Common myeloid progenitor, CD34-positive (primary cell): ENCODE measurements at places on chromosomes 16 and 17.

DNA sequence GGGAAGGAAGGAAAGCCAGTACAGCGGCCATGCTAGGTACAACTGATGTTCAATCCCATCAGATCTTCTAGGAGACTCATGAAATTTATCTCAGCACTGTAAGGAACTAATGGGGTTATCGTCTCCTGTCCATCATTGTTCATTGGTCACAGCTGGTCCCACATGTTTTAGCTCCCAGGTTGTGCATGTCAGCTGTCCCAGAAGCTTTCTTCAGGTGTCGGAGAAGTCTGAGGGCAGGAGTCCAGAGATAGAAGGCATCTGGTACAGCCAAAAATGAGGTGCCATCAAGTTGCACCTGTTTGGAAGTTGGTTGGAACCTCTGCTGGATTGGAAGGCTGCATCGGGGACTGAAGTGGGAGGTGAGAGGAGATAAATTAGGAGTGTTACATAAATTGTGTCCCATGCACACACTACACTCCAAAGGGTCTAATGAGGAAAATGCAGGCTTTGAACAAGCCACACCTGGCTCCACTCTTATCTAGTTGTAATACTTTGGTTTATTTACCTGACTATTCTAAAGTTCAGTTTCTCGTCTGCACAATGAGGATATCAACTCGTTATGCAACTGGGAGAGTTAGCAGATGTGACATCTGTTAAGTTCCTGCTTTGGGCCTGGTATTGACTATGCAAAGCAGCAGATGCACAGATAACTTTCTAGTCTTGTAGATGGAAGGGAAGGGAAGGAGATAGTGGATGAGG is 62.9 kb downstream of the MAP2K6 start:
- DNase-seq = no peak

GRCh38 chr17:81338274-81339190 is 43.4 kb upstream of the SLC38A10 start:
- DNase-seq = no peak

DNA sequence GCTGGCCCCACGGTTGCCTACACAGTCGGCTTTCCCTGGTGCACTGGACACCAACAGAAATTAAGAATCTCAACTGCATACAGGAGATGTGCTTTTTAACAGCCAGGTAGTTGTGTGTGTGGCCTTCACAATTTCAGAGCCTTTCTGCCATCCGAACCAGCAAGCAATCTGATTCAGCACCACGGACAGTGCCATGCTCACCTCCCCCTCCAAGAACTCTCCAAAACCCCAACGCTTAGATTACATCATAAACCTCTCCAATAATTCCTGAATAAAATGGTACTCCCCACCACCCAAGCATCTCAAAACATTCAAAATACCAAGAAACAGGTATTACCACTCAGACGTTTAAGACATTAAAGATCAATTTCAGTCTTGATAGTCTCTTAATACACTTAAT is 31.8 kb downstream of the USP7 start:
- DNase-seq = peak; percentile 70

DNA sequence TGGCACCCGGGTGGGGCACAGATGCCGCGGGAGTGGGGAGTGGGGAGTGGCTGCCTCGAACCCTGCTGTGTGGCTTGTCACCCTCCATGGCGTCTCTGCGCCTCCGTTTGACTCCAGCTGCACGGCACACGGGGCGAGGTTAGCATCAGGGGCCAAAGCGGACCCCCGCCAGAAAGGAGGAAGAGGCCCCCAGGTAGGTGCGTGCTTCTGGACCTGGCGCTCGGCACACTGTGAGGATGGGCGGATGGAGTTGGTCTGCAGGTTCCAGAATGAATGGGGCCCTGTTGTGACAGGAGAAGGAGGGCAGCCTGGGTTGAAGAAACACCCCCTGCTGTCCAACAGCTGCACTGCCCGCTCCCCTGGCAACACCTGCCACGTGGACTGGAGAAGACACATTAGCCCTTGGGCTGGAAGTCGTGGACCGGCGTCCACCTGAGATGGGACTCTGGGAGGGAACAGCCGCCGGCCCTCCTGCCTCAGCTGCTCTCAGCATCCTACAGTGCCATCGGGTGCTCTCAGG is 9.4 kb upstream of the FASN start:
- DNase-seq = no peak

GRCh38 chr17:17204635-17205231 is 1.4 kb downstream of the PLD6 start:
- DNase-seq = peak; percentile 4

DNA sequence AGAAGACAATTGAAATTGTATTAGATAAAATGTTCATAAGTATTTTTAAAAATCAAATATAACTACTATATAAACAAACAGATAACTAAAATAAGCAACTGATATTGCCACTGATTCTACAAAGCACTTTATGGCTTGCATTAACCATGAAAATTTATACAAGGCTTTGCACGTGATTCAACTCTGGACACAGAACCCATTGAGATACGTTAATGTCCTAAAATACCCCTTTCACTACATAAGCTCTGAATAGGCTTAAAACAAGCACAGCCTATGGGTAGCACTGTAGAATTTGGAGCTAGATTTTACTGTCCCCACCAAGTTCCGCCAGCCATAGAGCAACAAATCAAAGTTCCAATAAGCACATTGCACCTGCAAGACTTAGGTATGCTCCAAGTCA is 4.5 kb downstream of the ZNF652 start:
- DNase-seq = no peak

DNA sequence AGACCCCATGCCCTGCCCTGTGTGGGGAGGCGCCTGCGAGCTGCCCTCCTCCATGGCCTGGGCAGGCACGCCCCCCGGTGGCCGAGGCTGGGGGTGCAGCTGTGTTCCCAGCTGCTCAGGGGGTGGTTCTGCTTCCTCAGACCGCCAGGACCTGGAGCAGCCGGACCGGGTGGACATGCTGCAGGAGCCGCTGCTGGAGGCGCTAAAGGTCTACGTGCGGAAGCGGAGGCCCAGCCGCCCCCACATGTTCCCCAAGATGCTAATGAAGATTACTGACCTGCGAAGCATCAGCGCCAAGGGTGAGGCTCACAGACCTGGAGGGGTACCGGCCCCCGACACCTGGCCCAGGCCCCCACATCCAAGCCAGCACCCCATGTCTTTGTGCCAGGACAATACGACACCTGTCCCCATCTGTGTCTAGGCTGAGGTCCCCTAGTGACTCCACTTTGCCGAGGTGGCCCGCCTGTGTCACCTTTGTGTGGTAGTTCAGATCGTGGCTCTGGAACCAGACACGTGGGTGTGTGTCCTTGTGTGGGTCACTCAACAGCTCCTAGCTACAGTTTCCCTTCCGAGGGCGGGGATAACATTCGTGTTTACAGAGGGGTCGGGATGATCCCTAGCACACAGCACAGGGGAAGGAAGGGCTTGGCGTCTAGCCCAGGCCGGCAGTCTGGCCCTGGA is 9.3 kb downstream of the GJD3 start:
- peak; percentile 68 for DNase-seq

DNA sequence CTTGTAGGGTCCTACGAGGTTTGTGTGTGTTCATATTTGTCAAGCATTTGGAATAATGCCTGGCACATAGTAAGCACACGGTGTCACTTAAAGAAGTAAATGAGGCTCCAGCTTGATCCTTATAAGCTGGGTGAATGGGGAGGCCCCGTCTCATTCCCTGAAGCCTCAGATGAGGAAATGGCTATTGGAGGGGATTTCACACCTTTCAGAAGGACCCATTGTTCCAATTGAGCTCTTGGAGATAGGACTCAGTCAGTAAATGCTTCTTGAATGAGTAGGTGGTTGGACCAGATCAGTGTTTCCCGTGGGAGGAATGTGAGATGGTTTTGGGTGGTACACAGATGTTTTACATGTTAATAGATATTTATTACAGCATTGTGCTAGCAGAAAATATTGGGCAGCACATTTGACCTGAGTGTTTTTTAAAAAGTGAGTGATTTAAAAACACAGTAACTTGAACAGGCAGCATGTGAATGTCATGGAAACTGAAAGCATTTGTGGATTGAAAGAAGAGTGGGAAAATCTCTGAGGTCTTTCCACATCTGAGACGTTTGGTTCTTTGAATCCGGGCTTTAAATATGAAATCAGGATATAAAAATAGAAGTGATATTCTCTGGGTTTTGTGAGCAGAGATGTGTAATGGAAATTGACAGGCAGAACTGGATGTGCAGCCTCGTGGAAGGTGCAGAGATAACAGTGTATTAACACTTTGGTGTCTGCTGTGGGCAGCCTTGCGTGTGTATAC is 36.4 kb upstream of the ARHGAP17 start:
- no peak for DNase-seq

- DNase-seq = no peak
Observed at GRCh38 chr16:49740256-49740655, 115.7 kb downstream of the ZNF423 start.

GRCh38 chr17:79192503-79193351 is 118.1 kb downstream of the ENGASE start:
- DNase-seq = peak; percentile 64

- DNase-seq = peak; percentile 62
Observed at GRCh38 chr17:77869665-77870132, 88.8 kb upstream of the TNRC6C start.

DNA sequence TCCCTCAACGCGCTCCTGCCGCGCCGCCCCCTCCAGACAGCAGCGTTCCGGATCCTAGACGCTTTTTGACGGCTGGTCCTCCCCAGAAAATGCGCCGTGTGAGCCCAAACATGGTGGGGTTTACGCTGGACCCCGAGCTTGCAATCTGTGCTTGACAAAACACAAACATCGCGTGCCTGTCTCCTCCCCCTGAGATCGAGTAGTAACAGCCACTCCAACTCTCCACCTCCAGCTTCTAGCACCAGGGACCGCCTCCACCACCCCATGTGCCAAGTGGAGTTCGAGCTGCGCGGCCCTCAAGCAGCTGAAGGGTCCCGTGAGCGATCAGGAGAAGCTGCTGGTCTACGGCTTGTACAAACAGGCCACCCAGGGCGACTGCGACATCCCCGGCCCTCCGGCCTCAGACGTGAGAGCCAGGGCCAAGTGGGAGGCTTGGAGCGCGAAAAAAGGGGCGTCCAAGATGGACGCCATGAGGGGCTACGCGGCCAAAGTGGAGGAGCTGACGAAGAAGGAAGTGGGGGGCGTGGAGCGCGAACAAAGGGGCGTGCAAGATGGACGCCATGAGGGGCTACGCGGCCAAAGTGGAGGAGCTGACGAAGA is 656 bp upstream of the GEMIN4 start:
- peak; percentile 47 for DNase-seq

- DNase-seq = no peak
Observed at GRCh38 chr17:68428498-68429172, 28.7 kb downstream of the WIPI1 start.

DNA sequence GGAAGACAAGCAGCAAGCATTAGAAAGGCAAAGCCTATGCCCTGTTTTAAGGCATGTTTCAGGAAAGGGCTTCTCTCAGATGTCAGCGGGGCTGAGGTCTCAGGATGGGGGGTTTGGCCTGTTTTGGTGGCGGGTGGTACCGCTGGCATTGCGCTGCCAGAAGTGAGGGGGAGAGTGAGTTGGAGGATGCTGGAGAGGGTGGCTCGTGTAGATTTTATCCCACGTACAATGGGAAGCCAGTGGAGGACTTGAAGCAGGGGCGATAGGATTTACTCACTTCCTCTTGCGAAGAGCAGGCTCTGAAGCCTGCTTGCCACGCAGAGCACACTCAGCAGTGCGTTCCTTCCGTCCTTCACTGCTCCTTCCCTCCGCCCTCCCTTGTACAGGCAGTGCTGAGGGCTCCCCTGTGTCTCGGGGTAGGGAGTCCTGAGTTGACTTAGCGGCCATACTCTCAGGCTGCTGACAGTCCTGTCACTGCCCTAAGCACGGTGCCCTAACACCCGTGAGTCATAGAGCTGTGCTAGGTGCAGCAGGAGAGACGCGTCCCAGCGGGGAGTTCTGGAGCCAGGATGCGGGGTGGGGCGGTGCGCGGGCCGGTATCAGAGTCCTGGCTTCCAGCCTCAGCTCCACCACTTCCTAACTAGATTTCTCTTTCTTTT is 113.1 kb downstream of the SNX29 start:
- peak; percentile 86 for DNase-seq
